ENCODE measurements at places on chromosomes 5 and 9.

- DNase-seq, result no peak
These were observed 376.8 kb downstream of the EBF1 start for GRCh38 chr5:158722940-158723339.

DNA sequence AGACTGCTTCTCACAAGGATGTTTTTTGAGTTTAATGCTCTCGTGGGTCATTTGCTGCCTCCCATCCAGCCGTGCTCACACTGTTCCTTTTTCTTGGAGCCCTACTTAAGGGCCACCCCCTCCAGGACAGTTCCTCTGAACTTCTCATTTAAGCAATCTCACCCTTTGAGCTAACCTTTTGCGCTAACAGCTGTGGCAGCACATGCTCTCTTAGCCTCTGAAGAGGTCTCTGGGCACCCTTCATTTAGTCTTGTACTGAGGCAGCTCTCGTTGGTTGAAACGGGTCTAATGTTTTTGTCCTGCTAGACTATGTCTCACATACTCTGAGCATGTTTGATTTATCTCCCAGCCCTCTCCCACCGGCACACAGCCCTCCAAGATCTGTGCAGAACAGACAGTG is 11.8 kb downstream of the ALDH1B1 start:
- no peak for DNase-seq

DNA sequence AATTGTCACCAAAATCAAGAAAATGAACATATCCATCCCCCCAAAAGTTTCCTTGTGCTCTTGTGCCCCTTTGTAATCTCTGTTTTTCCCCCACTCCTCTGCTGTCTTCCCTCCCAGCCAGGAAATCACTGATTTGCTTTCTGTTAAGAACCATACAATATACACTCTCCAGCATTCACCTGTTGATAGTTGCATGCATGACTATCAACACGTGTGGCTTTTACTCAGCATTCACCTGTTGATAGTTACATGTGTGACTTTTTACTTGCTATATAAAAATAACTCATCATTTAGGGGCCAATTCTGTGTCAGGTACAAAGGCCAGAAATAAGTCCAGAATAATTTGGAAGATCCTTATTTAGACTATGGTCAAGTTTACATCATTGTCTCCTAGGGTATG is 6.0 kb downstream of the RANBP17 start:
- DNase-seq, result no peak

- DNase-seq, result no peak
These were observed 100.7 kb downstream of the KLF4 start for GRCh38 chr9:107388890-107389289.

GRCh38 chr5:88672644-88673252 is 210.2 kb downstream of the MEF2C start:
- no peak for DNase-seq

- DNase-seq, result no peak
These were observed 99.4 kb downstream of the LIX1 start for GRCh38 chr5:97042996-97043395.

GRCh38 chr5:109767184-109767995 is 77.7 kb downstream of the MAN2A1 start:
- DNase-seq, result no peak

DNA sequence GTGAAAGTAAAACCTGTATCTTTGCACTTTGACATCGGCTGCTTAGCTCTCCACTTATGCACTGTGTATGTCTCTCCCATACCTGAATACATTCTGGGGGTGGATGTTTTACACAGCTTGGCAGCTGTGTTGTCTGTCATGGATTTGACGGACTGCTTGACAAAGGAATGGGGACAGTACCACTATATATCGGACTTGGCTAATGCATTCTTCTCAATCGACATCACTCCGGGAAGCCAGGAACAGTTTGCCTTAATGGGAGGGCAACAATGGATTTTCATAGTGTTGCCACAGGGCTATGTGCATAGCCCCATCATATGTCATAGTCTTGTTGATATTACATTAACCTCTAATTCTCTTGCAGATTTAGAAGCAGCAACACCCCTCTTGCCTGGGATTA is 1008.3 kb downstream of the DNAH5 start:
- DNase-seq, result no peak

- DNase-seq, result no peak
These were observed 93.5 kb upstream of the RIOK2 start for GRCh38 chr5:97276474-97277120.

GRCh38 chr5:36558641-36559040 is 47.8 kb upstream of the SLC1A3 start:
- no peak for DNase-seq

DNA sequence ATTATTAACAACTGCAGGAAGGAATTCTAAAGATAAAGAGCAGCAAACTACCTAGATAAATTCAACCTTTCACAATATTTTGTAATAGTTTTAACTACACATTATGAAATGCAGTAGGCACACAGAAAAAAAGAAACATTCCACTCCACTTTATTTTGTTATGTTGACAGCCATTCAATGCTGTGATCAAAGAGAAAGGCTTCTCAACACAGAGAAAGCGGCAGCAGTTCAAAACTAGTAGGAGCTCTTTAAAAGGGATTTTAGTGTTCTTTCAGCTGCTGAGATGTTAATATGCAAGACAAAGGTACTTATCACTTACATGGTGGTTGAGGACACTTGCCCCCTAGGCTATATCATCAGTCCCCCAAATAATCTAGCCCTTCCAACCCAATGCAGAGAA is 11.6 kb downstream of the CEMIP2 start:
- no peak for DNase-seq

GRCh38 chr5:40367255-40367654 is 312.5 kb upstream of the PTGER4 start:
- no peak for DNase-seq

DNA sequence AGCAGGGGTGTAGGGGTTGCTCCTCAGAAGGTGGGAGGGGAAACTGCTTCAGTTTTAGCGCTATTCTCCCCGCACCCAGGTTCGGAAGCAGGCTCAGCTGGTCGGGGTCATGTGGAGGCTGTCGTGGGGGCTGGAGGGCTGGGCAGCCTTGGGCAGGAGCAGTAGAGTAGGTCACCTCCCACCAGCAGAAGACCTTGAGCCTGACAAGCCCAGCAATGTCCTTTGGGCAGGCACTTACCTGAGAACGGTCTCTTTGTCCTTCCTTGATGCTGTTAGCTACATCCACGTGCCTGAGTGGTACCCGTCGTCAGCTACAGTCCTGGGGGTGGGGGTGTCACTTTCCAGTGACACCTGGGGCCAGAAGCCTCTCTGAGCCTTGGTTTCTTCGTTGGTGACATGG is 20.3 kb downstream of the ENHO start:
- no peak for DNase-seq

GRCh38 chr5:19927170-19927569 is 60.8 kb downstream of the CDH18 start:
- DNase-seq, result no peak

GRCh38 chr5:150484964-150485692 is 22.8 kb upstream of the NDST1 start:
- no peak for DNase-seq
